ENCODE measurements at places on chromosomes 12 and 14.

GRCh38 chr14:74257078-74257940 is 18.1 kb downstream of the VSX2 start:
- DNase-seq, result no peak

GRCh38 chr14:30005114-30005808 is 77.6 kb upstream of the PRKD1 start:
- no peak for DNase-seq

GRCh38 chr12:43571885-43572284 is 19.9 kb upstream of the ADAMTS20 start:
- DNase-seq, result no peak

DNA sequence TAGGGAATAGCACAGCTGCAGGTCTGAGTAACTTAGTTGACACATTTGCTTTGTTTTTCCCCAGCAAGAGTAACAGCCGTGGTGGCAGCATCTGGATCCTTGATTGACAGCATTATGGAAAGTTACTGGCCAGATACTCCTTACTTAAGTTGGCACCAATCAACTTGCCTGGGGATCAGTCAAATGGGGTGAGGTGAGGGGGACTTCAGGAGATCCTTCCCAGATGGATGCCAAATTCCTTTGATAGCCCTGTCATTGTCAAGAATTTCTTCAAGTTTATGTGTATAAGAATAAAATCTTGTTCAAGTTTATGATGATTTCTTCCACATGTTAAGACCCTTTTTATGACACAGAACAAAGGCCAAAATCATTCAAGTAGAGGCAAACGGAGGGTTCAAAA is 618.4 kb downstream of the SLC6A15 start:
- no peak for DNase-seq

DNA sequence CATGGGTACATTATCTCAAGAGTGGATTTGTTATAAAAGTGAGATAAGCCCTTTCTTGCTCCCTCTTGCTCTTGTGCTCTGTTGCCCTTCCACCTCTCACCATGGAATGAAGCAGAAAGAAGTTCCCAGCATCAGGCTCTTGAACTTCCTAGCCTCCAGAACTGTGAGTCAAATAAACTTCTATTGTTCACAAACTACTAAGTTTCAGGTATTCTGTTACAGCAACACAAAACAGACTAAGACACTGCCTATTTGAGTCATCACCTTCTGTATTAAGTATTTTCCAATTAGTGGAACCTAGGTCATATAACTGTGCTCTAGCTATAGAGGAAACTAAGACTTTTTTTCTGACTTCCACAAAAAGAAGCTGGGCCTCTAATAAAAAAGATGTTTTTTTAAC is 201.2 kb upstream of the FOXG1 start:
- no peak for DNase-seq

DNA sequence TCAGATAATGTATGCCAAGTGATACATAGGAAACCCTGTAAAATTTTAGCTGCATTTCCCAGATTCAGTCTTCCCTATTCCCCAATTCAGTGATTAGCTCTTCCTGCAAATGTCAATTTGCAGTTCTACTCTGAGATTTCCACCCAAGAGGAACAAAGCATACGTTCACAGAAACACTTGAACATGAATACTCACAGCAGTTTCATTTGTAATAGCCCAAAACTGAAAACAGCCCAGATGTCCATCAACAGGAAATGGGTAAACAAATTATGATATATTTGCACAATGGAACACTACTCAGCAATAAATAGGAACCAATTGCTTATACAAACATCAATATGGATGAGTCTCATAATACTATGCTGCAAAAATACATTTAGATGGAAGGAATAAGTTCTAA is 194.2 kb downstream of the GXYLT1 start:
- no peak for DNase-seq

- no peak for DNase-seq
Measured at GRCh38 chr12:104834607-104835006, 123.5 kb downstream of the SLC41A2 start.

GRCh38 chr12:24480766-24481449 is 468.0 kb downstream of the BCAT1 start:
- no peak for DNase-seq

DNA sequence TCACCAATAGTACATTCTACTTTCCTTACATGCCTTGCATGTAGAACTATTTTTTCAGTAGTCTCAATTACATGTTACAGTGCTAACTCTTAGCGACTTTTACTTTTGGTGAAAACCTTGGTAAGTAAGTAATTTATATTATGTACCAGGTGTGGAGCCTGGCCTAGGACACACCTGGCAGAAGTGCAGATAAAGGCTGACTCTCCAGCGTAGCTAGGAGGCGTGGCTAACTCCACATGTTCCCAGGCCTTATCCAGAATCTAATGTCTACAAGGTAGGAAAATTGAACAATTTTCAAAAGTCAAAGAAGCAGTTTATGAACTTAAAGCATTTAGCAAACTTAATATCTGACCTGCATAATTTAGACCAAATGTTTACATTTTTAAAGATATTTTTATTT is 157.4 kb downstream of the DHRS2 start:
- no peak for DNase-seq

DNA sequence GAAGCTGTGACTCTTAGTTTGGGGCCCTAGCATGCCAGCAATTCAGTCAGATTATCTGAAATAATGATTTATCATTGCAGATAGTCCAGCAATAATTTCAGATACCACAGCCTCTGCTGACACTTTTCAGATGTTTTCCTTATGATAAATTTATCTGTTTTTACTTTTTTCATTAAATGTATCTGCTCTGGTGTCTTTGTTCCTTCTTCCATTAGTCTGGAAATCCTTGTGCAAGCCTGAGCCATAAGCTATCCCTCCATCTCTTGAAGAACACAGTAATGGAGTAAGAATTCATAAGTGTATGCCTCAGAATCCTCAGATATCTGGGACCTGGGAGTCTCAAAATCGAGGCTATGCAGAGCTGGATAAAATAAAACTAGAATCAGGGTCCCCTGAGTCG is 146.4 kb upstream of the KRR1 start:
- DNase-seq, result no peak

- DNase-seq, result no peak
Measured at GRCh38 chr12:55024575-55024974, 4.8 kb downstream of the NEUROD4 start.

DNA sequence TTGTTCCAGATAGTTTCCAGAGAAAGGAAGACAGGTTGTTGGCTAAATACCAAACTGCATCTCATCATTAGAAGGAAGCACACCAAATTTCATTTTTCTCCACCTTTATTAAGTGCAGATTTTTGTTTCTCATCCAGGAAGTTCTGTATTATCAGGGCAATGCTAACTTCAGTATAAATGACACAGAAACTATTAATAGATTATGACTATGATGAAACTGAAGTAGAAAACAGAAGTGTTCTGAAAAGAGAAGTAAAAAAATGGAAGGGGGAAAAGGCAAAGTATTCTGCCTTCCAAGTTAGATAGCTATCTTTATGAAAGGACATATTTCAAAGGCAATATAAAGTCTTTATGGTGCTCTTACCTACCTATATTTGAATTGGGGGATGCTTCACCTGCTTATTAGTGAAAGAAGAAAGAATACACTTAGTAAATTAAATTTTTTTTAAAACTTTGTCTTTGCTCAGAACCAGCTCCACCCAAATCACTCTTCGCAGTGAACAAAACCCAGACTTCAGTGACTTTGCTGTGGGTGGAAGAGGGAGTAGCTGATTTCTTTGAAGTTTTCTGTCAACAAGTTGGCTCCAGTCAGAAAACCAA is 223.9 kb downstream of the PTPRO start:
- DNase-seq, result no peak

- DNase-seq, result no peak
Measured at GRCh38 chr12:46659824-46660223, 166.0 kb downstream of the SLC38A4 start.

DNA sequence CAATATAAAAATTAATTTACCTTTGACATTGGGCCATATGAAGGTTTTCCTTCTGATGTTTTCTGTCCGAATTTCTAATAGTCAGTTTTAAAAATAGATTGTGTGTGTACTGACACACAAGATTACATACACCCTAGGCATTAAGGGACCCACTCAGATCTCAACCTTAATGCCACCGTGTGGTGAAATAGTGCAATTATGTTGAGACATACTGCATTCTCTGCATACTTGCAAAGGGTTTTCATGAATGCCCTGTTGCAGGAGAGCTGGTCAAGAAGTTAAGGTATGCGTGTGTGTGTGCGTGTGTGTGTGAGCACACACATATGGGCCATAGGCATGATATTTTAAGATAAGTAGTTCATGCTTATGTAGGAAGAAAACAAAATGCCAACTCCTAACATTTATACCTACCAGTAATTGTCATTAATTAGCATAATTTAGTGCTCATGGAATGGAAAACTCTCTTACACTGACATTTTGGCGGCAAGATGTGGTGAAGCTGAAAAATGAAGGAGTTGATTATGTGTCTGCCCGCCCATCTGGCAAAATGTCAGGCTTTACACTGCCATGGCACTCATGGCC is 58.8 kb downstream of the PIK3C2G start:
- DNase-seq, result no peak

DNA sequence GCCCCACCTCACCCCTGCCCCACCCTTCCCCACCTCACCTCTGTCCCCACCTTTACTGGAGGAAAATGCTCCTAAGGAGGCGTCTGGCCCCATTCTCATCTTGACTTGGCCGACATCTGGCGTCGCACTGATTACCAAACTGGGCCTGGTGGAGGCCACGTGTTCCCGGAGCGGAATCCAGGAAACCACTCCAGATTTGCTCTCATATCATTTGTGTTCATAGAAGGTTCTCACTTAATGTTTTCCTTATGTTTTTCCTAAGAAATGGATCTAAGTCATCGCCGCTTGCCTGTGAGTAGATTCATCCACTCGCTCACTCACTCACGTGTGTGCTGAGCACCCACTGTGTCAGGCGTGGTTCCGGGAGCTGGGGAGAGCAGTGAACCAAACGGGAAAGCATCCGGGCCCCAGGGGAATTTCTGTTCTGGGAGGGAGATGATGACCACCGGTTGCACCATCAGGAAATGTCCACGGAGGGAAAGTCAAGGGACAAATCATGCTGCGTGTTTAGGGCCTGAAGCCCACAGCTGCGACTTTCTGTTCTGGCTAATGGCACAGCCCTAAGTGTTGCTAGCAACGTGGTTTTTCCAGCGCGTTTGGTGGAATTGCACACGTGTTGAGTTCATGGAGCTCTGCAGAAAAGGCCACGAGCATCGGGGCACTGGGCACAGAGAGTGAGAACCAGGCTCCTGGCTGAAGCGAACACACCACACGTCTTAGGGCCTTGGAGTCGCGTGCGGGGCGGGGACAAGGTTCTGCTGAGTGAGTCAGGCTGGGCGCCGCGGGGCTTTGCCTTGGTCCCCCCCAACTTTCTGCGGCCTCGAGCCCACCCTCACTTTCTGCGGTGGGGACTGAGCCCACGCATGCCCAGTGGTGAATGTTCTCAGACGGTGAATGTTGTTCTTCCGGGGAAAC is 57.7 kb downstream of the ADGRD1 start:
- no peak for DNase-seq

DNA sequence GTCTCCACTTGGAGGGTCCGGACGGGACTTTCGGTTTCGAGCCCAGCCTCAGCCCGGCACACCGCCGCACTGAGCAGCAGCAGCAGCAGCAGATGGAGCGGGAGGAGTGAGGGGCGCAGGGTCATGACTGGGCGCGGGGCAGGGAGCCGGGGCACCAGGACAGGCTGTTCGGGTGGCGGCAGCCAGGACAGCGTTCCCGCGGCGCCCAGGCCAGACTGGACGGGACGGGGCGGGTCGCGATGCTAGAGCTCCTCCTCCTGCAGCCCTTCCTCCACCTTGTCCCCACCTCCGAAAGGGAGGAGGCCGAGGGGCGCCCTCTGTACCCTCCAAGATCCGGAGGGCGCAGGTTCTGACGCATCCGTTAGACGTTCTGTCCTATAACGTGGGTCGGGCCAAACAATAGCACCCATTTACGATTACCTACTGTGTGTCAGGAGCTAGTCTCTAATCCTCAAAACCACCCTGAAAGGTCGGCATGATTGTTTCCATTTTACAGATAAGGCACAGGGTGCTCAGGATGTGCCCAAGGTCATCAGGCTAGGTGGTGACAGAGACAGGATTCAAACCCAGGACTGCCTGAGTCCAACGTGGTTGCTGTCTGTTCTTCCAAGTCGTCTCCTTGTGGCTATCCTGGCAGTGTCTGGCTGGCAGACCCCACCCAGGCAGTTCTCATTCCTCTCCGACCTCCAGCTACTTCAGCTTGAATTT is at the start of gene FKBP11:
TSS of gene FKBP11 (minus strand) at position 189 of the 708 bp plus-strand sequence. CDS start at position 125, 64 bp downstream.
- DNase-seq, result peak; percentile 91

DNA sequence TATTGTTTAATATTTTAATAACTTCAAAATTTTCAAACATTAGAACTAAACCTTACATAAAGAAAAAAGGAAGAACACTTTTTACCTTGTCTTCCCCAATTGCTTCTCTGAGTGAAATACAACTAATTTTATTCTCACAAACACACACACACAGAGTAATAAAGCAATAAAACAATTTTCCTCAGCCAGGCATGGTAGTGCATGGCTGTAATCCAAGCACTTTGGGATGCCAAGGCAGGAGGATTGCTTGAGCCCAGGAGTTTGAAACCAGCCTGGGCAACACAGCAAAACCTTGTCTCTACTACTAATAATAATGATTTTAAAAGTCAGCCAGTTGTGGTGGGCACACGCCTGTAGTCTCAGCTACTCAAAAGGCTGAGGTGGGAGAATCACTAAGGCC is 13.1 kb downstream of the PPP1R12A start:
- DNase-seq, result no peak

GRCh38 chr12:34603382-34604035 is 581.2 kb downstream of the ALG10 start:
- DNase-seq, result no peak

- no peak for DNase-seq
Measured at GRCh38 chr14:29738950-29739349, 188.7 kb downstream of the PRKD1 start.

GRCh38 chr14:49451938-49452337 is 134.2 kb downstream of the RPS29 start:
- no peak for DNase-seq

DNA sequence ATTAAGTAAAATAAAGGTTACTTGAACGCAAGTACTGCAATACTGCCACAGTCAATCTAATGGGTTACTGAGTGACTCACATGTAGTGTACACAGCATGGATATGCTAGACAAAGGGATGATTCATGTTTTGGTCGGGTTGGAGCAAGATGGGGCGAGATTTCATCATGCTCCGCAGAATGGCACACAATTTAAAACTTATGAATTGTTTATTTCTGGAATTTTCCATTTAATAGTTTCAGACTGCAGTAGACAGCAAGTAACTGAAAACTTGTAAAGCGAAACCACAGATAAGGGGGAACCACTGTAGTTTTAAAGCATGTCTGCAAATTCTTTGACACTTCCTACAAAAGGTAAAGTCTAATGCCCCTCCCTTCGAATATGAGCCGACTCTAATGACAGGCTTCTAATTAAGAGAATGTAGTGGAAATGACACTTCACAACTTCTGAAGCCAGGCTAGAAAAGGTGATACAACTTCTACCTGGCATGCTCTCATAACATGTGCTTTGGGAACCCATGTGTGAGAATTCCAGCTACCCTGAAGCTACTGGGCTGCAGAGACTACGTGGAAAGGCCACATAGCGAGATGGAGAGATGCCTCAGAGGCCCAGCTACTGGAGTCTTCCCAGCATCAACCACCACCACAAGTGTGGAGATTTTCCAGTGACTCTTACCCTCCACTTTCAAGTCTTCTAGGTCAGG is 13.9 kb upstream of the TCP11L2 start:
- DNase-seq, result no peak

- DNase-seq, result no peak
Measured at GRCh38 chr12:71935594-71935993, 3.1 kb upstream of the TPH2 start.
